ENCODE measurements at places on chromosomes 7 and 10. TPM values are rescaled to one million over a fixed set of nuclear protein-coding genes. Genes with fewer than 3 reads are reported as not detected.
A peak's percentile ranks its signal among the peaks of the same experiment; 100 is the strongest.

The VSTM4 gene
- polyA plus RNA-seq = 2.1 TPM

DNA sequence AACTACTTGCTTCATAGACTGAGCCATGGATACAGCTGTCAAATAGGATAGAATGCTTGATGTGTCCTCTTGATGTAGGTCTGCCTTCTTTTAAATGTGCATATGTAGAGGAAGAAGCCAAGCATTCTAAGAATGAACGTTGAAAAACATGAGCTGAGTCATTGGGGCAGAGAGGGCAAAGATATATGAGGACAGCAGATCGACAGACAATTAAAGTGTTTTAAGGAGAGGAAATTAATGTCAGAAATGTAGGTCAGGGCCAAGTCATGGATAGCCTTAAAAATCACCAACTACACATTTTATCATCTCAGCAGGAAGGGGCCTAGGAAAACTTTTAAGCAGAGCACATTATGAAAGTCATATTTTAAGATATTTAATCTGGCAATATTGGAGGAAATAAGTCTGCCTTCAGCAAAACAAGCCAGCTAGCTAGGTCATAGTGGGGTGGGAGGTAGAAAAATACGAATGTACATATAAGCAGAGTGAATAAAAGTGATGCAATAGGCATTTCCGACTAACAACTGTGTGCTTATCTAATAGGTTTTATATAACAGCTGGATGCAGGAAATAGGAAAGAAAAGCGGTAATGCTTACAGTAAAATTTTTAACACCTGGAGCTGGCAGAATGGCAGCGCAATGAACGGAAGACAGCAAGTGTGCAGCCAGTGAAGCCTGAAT, 638.3 kb upstream of the TPK1 start:
- no peaks in the 10 kb centered on the region for H3K36me3 ChIP-seq
- DNase-seq = no peak
- H3K27me3 ChIP-seq = no peaks in the 10 kb centered on the region
- no peaks in the 10 kb centered on the region for H3K4me1 ChIP-seq
- no peak overlapping the region for H3K4me3 ChIP-seq

DNA sequence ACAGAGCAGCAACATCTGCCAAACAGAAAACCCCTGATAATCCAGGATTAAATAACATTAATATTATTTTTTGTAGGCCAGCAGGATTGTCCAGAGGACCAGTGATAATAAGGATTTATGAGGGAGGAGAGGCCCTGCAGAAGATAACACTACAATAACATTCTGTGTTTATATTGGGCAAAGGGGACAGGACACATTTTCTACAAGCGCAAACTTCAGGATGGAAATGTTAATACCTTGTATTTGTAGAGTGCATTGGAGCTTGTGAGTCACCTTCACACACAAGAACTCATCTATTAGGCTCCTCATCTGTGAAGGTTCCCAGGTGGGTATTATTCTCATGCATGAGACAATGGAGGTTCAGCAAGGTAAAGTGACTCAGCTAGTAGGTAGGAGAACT, 51.0 kb downstream of the BAMBI start:
- no peaks in the 10 kb centered on the region for H3K36me3 ChIP-seq
- no peaks in the 10 kb centered on the region for H3K4me1 ChIP-seq
- no peaks in the 10 kb centered on the region for H3K27me3 ChIP-seq
- H3K27ac ChIP-seq = no peak overlapping the region

GRCh38 chr10:46079831-46080585, 33.9 kb upstream of the MSMB start:
- H3K4me1 ChIP-seq = no peaks in the 10 kb centered on the region
- H3K36me3 ChIP-seq = no peaks in the 10 kb centered on the region
- no peaks in the 10 kb centered on the region for H3K27me3 ChIP-seq
- no peak overlapping the region for H3K4me3 ChIP-seq
- H3K27ac ChIP-seq = no peak overlapping the region

The MYO3A gene
- polyA plus RNA-seq = 0.81 TPM

DNA sequence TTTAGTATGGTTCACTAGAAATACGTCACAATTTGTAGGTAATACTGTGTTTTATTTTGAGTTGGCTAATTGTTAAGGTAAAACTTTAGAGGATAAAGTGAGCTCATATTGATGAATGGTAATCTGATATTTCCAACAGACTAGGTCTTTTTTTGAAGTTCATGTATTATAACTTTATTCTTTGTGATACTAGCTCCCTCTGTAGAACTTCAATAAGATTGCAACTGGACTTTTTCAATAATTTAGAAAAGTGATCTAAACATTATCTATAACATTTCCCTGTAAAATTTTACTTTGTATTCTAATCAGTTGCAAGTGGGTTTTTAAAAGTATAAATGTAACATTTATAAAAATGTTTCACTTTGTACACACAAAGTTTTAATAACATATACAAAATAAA, 83.5 kb downstream of the ADK start:
- H3K27me3 ChIP-seq = no peaks in the 10 kb centered on the region
- no peak for DNase-seq
- H3K27ac ChIP-seq = no peak overlapping the region
- no peaks in the 10 kb centered on the region for H3K36me3 ChIP-seq
- H3K4me3 ChIP-seq = no peak overlapping the region
- H3K4me1 ChIP-seq = peaks cover 17% of the 10 kb centered on the region

The COL13A1 gene
- polyA plus RNA-seq = 1.2 TPM

DNA sequence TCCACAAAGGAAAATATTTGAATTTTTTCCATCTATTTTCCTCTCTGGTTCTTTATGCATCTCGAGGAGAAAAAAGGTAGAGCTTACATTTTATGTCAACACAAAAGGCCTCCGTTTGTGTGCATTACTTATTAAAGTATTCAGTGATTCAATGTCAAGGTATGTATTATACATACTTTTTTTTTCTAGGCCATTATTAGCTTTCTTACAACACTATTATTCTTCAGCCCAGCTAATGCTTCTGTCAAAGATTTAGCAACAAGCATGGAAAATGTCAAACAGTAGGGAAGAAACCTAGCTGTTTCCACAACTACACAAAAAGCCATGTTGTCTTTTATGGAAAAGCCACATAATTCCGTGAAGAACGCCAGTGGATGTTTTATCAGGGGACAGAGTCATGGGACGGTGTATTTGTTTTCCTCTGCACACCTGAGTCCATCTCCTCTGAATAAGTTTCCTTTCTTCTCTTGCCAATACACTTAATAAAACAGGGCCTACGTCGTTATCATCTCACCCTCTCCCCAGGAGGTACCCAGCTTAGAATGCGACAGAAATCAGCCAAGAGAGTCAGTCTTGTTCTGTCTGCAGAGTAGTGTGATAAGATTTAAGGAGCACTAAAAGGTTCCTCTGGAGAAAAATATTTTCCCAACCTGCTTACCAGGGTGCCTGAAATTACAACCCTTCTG, 209.7 kb upstream of the AUTS2 start:
- no peak overlapping the region for H3K27ac ChIP-seq
- no peaks in the 10 kb centered on the region for H3K4me1 ChIP-seq
- no peaks in the 10 kb centered on the region for H3K36me3 ChIP-seq
- DNase-seq = no peak
- H3K27me3 ChIP-seq = no peaks in the 10 kb centered on the region
- no peak overlapping the region for H3K4me3 ChIP-seq

The TMEM213 gene
- polyA plus RNA-seq = 0.08 TPM

The OPALIN gene
- not detected for polyA plus RNA-seq

The ATP6V0A4 gene
- 1.0 TPM for polyA plus RNA-seq

DNA sequence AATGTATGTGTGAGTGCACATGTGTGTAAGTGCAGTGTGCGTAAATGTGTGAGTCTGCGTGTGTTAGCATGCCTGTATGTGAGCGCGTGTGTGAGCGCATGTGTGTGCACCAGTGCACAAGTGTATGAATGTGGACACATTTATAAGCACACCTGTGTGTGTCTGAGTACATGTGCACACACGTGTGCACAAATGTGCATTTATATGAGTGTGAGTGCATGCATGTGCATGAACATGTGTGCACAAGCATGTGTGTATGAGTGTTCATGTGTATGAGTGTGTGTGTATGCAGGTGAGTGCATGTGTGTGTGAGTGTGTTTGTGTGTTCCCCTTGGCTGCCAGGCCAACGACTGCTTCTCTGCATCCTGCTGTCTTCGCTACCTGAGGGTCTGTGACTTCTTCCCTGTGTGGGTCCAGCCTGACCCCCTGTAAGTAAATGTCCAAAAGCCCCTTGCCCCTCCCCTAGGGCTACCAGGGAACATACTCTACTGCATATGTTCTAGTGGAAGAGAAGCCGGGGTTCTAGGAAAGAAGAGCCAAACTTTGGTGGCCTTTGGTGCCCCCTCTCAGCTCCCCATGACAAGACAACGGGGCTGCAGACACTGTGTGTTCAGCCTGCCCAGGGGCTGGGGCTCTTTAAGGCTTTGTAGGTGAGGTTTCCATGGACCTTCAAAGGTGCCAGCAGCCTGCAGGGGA, 17.0 kb downstream of the GOLGA7B start:
- no peaks in the 10 kb centered on the region for H3K36me3 ChIP-seq
- H3K4me3 ChIP-seq = no peak overlapping the region
- peaks cover 12% of the 10 kb centered on the region for H3K4me1 ChIP-seq
- DNase-seq = no peak

GRCh38 chr7:147196481-147196880, 1079.9 kb downstream of the CNTNAP2 start:
- no peaks in the 10 kb centered on the region for H3K27me3 ChIP-seq
- no peak for DNase-seq
- H3K36me3 ChIP-seq = no peaks in the 10 kb centered on the region
- no peak overlapping the region for H3K27ac ChIP-seq

The MMD2 gene
- not detected for polyA plus RNA-seq

DNA sequence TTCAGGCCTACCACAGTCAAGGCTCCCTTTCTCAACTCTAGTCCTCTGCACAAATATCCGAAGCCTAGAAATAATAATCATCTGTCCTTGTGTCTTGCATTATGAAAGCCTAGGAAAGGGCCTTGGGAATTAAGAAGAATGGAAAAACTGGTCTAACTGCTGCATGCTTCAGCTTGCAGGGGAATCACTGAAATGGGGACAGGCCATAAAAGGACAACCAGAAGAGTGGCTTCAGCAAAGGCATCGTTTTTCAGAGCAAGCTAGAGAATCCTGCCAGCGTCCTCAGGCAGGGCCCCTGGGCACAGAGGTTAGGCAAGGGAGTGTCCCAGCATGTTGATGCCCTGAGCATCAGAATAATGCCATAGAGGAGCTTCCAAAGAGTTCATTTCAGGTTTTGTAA, 13.2 kb downstream of the ERVW-1 start:
- peaks cover 25% of the 10 kb centered on the region for H3K36me3 ChIP-seq
- no peaks in the 10 kb centered on the region for H3K4me1 ChIP-seq
- peak; percentile 7 for DNase-seq
- H3K27ac ChIP-seq = no peak overlapping the region

DNA sequence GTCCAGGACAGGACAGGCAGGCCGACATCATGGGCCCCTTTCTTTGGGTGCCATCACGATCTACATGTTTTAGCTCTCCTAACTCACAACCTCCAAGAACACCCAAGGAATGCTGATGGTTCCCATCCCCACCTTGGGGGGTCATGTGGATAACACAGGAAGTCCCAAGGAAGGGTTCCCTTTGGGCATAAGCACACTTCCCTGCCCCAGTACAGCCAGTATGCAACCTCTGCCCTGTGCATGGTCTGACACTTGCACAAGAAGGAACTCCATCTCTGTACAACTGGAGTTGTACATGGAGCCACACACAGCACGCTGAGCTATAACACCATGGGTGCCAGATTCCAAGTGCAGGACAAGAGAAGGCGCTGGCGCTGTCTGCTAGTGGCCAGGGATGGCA, 11.0 kb downstream of the MAT1A start:
- H3K36me3 ChIP-seq = no peaks in the 10 kb centered on the region
- peak; percentile 22 for DNase-seq
- no peak overlapping the region for H3K4me3 ChIP-seq

DNA sequence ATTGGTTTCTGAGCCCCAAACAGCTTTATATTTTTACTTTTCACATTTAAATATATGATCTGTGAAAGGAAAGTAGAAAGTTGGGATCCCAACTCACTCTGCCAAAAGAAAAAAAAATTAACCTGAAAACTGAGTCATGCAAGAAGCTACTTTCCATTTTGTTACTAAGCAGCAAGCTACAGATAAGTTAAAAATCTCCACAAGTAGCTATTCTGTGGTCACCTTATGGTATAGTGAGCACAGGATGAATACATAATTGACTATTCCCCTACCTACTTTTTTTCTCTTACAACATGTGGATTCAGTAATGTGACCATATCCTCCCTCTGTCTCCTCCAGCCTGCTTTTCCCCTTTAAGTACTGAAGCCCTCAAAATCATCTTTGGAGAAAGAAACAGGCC, 30.3 kb upstream of the CREB3L2 start:
- no peaks in the 10 kb centered on the region for H3K36me3 ChIP-seq
- no peak overlapping the region for H3K4me3 ChIP-seq
- no peak for DNase-seq
- H3K27ac ChIP-seq = no peak overlapping the region
- no peaks in the 10 kb centered on the region for H3K4me1 ChIP-seq

The PNLIP gene
- polyA plus RNA-seq = 1.1 TPM

- H3K4me3 ChIP-seq = no peak overlapping the region
- no peaks in the 10 kb centered on the region for H3K27me3 ChIP-seq
- peaks cover 32% of the 10 kb centered on the region for H3K36me3 ChIP-seq
- no peak for DNase-seq
- peaks cover 3% of the 10 kb centered on the region for H3K4me1 ChIP-seq
These were observed 171.9 kb upstream of the LANCL2 start for GRCh38 chr7:55193245-55193644.

DNA sequence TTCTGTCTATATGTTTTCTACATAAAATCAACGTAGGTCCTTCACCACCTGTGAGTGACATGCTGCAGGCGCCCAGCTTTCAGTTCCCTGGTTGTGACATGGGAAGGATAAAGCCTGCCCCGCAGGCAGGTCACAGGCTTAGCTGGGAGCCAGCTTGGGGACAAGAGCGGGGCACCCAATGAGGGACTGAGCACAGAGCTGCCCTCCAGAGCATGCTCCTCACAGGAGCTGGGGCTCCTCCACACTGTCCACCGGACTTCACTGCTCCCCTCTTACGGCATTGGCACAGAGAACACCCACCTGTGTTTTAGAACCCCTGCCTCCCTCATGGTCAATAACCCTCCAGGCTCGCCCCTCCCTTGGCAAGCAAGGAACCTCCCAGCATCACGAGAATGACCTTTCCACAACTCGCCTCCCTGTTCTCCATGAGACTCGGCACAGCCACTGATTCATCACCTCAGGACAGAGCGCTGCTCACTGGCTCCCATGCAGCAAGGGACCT, 187.1 kb downstream of the TNS3 start:
- H3K27ac ChIP-seq = no peak overlapping the region
- H3K4me1 ChIP-seq = peaks cover 12% of the 10 kb centered on the region
- no peaks in the 10 kb centered on the region for H3K27me3 ChIP-seq
- peaks cover 73% of the 10 kb centered on the region for H3K36me3 ChIP-seq
